ENCODE measurements at places on chromosomes 5 and 9. TPM values are rescaled to one million over a fixed set of nuclear protein-coding genes. Genes with fewer than 3 reads are reported as not detected.
A peak's percentile ranks its signal among the peaks of the same experiment; 100 is the strongest.

- no peaks in the 10 kb centered on the region for H3K27me3 ChIP-seq
- H3K36me3 ChIP-seq: no peaks in the 10 kb centered on the region
- H3K4me3 ChIP-seq: no peak overlapping the region
- H3K4me1 ChIP-seq: no peaks in the 10 kb centered on the region
- DNase-seq: no peak
These were observed 654 bp downstream of the ADAMTS2 start for GRCh38 chr5:179344431-179345182.

Gene TCOF1
- 68.4 TPM for total RNA-seq

Gene SOHLH1
- total RNA-seq: not detected

Gene FST
- 6.2 TPM for total RNA-seq

GRCh38 chr5:91403438-91403837 lies 20.3 kb upstream of the ARRDC3 start:
- H3K27ac ChIP-seq: no peak overlapping the region
- H3K4me3 ChIP-seq: no peak overlapping the region
- no peak for DNase-seq
- H3K27me3 ChIP-seq: no peaks in the 10 kb centered on the region
- H3K4me1 ChIP-seq: no peaks in the 10 kb centered on the region

DNA sequence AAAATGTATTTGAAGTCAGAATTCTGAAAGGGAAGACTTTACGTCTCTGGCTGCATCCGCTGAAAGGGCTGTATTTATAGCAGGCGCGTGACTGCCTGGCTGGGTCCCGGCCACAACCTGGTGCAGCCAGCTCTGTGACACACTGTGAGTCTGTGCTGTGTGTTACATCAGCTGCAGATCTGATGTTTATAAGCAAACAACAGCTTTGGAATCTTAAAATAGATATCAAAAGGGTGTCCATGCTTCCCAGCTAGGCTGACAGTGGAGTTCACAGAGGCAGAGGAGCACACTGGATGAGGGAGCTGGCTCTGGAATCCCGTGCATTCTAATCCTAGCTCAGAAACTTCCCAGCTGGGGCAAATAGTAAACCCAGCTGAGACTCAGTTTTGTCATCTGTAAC lies 433.4 kb upstream of the BRINP1 start:
- no peaks in the 10 kb centered on the region for H3K27me3 ChIP-seq
- no peak for DNase-seq
- H3K4me3 ChIP-seq: no peak overlapping the region
- H3K27ac ChIP-seq: no peak overlapping the region
- H3K4me1 ChIP-seq: no peaks in the 10 kb centered on the region

GRCh38 chr5:177357146-177357458 lies 622 bp upstream of the RGS14 start:
- DNase-seq: no peak
- H3K27ac ChIP-seq: no peak overlapping the region
- no peaks in the 10 kb centered on the region for H3K27me3 ChIP-seq
- H3K4me3 ChIP-seq: peak overlapping the region; percentile 30
- peaks cover 18% of the 10 kb centered on the region for H3K4me1 ChIP-seq

Data from MCF 10A (cell line).